Mucosa of descending colon (tissue), 3 donors: ENCODE measurements at places on chromosomes 5 and 9.
A peak's percentile ranks its signal among the peaks of the same experiment; 100 is the strongest.

DNA sequence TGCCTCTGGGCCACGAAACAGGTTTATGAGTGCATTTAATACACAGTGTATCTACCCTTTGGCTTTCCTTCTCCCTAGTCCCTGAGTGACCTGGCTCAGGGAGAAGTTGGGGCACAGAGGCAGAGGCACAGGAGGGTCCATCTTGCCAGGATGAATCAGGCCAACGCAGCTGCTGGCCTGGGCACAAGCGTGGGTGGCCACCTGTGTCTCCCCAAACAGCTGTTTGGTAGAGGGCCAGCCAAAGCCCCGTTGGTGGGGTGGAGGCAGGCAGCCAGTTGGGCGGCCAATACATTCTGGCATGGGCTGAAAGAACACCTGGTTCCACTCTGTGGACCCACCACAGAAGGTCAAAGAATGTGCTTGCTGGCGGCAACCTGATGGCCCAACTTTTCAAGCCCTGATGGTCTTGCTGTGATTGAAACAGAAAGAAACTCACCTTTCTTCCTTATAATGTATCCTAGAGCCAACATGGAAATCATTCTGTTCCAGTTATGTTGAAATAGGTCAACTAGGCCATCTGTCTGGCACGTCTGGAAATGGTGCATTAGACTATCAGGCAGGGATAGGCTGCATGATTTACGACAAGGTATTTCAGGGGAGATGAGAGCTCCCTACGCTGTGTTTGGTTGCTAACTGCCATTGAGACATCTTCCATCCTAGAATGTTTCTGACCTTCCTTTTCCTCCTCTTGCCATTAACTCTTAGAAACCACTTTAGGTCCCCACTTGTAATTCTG lies 337.4 kb downstream of the ADAMTS6 start:
- DNase-seq: no peak

DNA sequence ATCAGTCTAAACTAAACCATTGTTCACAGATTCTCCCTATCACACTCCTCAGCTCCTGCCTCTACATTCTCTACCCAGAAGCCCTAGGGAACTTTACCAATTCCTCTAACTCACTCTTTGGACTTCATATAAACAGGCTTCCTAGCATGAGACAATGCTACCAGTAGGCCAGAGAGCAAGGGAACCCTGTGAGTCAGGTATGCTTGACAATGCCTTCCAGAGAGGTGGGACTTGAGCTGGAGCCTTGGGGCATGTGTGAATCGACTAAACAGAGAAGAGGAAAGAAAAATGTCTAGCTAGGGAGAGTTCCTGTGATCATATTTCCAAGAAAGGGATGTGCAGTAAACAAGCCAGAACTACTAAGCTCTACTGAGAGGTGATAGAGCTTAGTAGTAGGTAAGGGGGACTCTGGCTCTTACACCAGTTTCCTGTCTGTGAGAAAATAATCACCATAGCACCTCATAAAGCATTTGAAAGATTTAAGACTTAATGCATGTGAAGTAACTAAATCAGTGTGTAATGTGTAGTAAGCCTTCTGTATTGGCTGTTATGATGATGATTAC lies 6.4 kb upstream of the RFK start:
- no peak for DNase-seq

- DNase-seq: no peak
Measured at GRCh38 chr5:117209479-117209878, 634.9 kb upstream of the SEMA6A start.

DNA sequence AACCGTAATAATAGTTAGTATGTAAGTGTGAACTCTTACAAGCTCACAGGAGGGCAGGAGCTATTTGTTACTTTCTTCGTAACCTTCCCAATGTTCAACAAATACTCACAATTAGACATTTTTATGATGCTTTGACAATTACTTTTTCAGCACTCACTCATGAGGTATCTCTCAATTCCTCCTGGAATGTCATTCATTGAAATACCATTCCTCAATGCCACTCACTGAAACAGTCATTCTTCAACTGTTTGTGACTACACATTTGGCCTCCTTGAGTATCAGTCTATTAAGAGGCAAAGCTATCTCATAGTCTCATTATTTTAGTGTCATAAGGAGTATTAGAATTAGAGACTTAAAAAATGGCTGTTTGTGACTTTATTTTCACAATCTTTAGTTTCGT lies 734.1 kb upstream of the DMAC1 start:
- no peak for DNase-seq

DNA sequence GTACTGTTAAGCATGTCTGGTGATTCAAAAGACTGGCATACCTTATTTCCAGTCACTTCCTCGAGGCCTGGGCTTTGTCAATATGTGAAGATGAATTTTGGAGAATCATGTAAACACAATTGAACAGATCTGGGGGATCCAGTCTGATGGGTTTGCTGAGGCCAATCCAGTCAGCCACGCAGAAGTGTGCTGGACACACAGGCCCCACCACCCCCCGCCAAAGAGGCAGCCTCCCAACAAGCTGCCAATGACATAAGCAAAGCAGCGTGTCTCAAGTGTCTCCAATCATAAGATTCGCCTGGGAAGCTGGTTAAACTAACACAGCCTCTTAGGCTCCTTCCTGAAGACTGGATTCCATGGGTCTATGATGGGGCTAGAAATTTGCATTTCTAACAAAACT lies 192.9 kb upstream of the KLF9 start:
- no peak for DNase-seq

GRCh38 chr5:133741396-133741795 lies 129.1 kb upstream of the FSTL4 start:
- DNase-seq: no peak

GRCh38 chr5:59238126-59238902 lies 655.2 kb downstream of the PDE4D start:
- DNase-seq: no peak

DNA sequence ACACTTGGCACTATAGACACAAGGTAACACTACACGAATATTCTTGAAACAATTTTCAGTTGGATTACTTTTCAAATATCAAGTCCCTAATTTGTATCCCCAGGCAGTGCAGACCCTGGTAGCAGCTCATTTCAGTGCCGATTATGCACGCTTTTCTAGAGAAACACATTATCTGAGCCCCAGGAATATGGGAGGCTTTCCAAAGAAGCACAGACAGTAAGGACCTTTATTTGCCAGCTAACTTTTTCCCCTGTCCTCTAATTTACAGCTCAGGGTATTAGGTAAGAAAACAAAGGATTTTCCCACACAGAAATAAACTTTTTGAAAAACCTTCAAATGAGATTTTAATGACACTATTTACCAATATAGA lies 852.3 kb upstream of the DMAC1 start:
- no peak for DNase-seq

- no peak for DNase-seq
Measured at GRCh38 chr5:15160091-15160490, 288.5 kb upstream of the ANKH start.

DNA sequence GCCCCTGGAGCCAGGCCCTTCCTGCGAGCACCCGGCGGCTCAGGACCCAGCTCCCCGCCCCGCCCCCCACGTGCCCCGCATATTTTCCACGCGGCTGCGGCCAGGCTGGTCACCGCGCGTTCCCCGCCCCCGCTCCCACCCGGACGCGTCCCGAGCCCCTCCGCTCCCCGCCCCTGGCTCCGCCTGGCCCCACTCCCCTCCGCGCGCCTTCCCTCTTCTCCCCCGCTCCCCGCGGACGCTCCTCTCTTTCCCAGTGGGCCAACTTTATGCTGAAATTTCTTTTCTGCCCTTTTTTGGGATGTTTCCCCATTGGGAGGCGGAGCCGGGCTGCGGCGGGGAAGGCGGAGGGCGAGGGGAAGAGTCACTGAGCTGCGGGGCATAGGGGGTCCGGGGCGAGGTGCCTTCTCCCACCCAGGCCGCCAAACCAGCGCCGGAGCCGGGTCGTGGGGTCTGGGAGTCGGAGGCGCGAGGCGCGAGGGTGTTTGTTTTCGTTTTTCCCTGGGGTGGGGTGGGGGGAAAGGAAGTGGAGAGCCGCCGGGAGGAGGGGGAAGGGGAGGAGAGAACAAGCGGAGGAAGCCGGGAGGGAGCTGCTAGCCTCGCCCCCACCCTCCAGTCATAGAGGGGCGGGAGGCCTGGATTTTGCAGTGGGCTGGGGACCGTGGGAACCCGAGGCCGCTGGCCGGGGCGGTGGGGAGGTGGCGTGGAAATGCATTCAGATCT lies 1.0 kb upstream of the TPM2 start:
- peak; percentile 77 for DNase-seq

DNA sequence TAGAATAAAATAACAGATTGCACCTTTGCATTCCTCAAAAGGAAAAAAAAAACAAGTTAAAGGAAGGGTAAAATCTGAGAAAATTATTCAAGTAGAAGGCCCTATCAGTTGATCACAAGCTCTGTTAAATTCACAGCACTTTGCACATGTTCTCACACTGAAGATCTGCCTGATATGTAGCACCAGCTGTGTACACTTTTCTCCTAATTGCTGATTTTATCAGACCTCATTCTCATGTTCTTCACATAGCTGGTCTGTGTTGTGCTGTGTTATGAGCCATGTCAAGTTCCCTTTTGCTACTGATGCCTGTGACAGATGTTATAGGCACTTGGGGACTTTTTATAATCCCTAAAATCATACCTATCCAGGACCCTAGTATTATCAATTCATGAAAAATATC lies 390.4 kb upstream of the PRR16 start:
- DNase-seq: no peak

DNA sequence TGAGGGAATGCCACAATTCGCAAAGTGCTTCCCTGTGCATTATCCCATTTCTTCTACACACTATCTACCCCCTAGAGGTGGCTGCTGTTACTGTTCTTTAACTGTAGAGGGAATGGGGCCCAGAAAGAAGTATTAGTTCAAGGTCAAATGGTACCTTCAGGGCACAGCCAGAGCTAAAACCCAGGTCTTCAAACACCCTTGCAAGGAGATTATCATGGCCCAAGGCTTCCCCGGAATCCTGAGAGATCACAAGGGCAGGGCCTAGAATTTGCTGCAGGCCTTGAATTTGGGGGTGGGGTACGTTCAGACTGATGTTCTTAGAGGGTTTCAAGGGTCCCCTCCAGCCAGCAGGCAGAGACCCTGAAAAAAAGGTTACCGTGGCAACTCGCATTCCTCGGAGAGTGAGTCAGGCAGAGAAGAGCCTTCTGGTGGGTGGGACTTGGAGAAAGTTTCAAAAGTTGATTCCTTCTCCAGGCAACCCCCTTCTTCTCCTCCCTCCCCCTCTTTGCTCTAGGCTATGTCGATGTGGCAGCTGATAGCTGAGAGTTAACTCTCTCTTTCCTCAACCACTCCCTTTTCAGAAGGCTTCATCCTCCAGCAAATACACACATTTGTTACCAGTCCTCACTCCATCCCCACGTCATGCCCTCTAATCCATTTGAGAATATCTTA lies 1.9 kb downstream of the SPARC start:
- peak; percentile 47 for DNase-seq
